ENCODE measurements at places on chromosomes 11 and 22.

- peak; percentile 69 for DNase-seq
These were observed 32.8 kb downstream of the PITPNB start for GRCh38 chr22:27885977-27886842.

GRCh38 chr11:117851106-117851505, 25.4 kb downstream of the FXYD6 start:
- no peak for DNase-seq

DNA sequence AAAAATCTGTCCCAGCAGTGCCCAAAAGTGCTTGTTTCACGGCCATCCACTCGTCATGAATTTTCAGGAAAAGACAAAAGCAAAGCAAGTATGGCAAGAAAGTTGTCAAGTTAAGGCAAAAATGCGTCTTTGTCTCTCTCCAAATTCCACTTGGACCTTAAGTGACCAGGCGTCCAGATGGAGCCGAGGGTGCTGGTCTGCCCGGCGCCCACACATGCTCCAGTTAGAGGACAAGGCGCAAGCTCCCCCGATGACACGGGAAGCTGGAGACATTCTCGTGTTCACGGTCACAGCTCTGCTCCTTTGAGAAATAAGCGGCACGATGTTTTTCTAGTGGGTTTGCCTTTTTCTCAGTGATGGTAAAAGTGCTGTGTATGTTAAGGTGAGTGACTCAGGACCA, 219.0 kb downstream of the BRD1 start:
- DNase-seq, result no peak

GRCh38 chr11:80293293-80293692, 852.5 kb upstream of the TENM4 start:
- no peak for DNase-seq

- DNase-seq, result no peak
These were observed 1.7 kb upstream of the SLC29A2 start for GRCh38 chr11:66373265-66373664.

- DNase-seq, result no peak
These were observed 83.7 kb downstream of the KCNQ1 start for GRCh38 chr11:2528301-2529050.

Measured in fibroblast of gingiva (primary cell).